ENCODE measurements at places on chromosomes 2 and 18. TPM values are rescaled to one million over a fixed set of nuclear protein-coding genes. Genes with fewer than 3 reads are reported as not detected.
A peak's percentile ranks its signal among the peaks of the same experiment; 100 is the strongest.

LIMS1 gene
- 37.4 TPM for total RNA-seq

CRYGD gene
- not detected for total RNA-seq

TUBA3D gene
- 1.0 TPM for total RNA-seq

ASXL2 gene
- total RNA-seq = 4.6 TPM

CREG2 gene
- total RNA-seq = not detected

PXDN gene
- total RNA-seq = 88.7 TPM

MERTK gene
- 36.6 TPM for total RNA-seq

GRCh38 chr2:12727641-12728040, 10.9 kb downstream of the TRIB2 start:
- no peak for DNase-seq

DNA sequence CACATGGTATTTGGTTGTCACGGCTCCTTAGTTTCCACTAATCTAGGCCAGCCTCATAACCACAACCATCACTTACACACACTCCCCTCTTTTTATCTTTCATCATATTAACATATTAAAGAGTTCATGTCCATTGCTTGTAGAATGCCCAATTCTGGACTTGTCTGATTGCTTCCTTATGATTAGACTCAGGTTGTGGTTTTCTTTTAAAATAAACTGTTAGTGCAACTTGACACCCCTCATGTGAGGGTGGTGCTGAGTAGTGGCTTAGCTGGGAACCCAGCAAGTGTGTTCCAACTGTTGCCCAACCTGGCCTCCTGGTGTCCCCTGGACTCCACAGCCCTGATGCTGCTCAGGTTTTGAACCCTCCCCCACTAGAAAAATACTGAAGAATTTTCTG, 20.1 kb upstream of the CD207 start:
- no peak for DNase-seq

DNA sequence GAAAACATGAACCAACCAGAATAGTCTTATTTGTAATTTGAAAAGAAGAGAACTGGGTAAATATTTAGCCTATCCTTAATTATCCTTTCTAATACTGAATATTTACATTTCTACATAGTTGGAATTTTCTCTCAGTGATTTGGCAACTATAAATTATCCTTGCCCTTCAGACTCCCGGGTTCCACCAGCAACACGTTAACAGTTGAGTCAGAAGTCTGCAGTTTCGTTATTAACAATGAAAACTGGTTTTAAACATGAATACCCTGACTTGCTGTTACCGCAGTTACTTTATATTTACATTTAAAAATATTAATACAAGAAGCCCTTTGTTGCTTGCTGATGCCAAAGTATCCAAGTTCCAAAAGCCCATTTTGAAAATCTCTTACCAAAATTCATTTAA, 673.0 kb downstream of the ARHGAP15 start:
- no peak for DNase-seq

- DNase-seq = no peak
Measured at GRCh38 chr2:144941743-144942488, 422.0 kb upstream of the ZEB2 start.

DNA sequence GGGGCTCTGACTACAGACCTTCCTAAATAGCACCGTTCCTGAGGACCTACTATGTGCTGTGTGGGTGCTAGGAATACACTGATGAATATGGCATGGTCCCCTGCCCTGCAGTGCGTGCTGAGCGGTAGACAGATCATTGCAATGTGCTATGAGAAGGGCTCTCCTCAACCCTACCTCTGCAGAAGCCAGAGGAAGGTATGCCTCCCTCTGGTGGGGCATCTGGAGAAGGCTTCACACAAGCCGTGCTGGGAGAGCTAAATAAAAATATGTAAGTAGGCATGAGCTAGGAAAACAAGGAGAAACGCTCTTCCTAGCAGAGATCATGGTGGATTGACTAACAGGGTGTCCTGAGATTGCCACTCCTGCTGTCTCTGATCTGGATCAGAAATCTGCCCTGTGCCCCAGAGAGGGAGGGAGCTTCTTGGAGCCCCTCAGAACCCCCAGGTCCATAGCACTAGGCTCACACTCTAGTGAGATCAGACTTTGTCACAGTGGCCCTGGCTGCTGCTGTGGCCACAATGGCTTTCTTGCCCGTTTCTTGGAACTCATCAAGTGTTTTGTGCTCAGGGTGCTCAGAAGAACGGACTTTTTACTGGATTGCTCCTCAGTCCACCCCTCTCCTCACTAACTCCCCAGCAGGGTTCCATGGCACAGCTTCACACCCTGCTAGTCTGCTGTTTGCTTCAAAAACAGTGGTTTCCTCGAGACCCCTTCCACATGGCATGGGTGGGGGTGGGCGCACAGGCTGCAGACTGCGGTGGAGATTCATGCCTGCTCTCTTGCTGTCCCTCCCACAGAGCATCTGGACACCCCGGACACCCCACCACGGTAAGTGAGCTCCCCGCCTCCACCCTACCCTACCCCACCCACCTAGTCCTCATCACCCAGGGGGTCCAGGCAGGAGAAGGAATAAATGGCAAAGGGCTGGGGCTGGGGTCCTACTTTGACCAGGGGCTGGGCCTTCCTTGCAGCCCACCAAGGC, 14.2 kb downstream of the SIGLEC15 start:
- DNase-seq = no peak

GRCh38 chr2:53750041-53750768, 17.4 kb upstream of the CHAC2 start:
- no peak for DNase-seq

GRCh38 chr2:184793176-184793575, 194.8 kb downstream of the ZNF804A start:
- DNase-seq = no peak

DNA sequence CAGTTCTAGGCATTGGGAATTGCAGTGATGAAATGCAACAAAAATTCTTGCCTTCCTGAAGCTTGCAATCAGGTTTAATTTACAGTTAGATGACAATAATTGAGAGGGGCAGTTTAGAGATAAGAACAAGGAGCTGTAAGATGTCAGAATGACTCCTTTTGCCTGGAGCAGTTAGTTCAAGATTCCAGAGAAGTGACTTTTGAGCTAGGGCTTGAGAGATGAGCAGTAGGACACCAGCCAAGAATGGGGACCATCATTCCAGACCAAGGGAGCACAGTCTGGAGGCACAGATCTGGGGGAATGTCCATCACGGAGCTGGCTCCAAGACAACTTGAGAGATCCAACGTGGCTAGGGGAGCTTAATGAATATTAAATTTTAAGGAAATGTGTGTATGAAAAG, 26.8 kb downstream of the CACNB4 start:
- DNase-seq = no peak

GRCh38 chr2:42443718-42444399, 49.9 kb downstream of the KCNG3 start:
- DNase-seq = no peak

DNA sequence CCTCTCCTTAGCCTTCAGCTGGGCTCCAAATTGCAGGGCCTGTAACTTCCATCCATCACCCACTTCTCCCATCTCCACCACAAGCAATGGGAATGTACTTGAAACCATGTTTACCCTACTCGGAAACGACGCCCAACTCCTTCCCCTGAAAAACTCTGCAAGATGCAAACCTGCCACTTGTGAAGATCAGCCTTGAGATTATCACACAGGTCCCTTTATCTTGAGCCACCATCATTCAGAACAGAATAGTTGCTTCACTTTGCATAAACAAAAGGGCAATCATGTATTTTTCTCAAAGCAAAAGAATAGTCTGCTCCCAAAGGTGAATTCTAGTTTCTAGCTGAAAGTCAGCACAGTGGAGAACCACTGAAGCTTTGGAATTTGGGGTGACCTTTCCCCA, 75.8 kb downstream of the TNFRSF11A start:
- DNase-seq = no peak

- DNase-seq = no peak
Measured at GRCh38 chr2:223549215-223549614, 52.9 kb downstream of the SCG2 start.

DNA sequence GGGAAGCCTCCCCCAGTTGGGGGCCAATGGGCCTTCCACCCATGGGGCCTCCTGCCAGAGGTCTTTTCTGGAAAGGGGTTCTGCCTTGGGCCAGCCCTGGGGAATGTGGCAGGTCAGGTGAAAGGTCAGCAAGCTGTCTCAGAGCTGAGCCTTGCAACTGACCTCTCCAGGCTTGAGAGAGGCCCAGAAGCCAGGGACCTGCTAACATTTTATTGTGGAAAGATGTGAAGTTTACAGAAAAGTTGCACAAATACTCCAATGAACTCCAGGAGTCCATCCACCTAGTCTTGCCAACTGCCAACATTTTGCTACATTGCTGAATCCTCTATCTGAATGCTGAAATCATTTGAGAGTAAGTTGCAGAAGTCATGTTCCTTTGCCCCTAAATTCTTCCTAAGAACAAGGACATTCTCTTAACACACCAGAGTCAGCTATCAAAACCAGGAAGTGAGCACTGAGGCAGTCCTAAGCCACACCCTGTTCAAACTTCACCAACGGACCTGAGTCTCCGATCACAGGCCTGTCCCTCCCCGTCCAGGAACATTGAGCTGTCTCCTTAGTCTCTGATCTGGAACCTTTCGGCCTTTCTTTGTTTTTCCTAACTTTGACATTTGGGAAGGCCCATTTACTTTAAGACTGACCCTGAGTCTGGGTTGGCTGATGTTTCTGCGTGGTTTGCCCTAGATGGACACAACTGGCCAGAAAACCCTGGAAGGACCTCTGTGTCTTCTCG, 4.0 kb downstream of the SNORC start:
- DNase-seq = no peak

GRCh38 chr18:46814399-46814798, 57.5 kb upstream of the ST8SIA5 start:
- no peak for DNase-seq

- DNase-seq = peak; percentile 8
Measured at GRCh38 chr18:79904357-79905147, 46.9 kb downstream of the SLC66A2 start.

GRCh38 chr2:236903978-236904377, 181.7 kb upstream of the COPS8 start:
- no peak for DNase-seq

DNA sequence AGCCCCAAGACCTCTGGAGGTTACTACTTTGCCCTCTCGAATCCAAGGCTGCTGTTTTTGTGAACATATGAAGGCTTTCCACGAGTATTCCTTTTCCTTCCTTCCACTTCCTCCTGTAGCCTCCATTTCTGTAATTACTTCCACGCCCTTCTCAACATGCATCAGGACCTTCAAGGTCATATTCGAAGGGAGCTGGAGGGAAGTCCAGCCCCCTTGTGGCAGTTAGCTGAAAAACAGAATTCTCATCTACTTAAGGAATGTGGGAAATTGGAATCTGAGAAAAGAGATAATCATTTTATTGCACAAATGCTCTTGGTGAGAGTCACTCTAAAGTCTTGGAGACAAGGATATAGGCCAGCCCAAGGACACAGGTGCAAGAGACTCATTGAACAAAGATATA, 1000.2 kb downstream of the TDRD15 start:
- DNase-seq = no peak

DNA sequence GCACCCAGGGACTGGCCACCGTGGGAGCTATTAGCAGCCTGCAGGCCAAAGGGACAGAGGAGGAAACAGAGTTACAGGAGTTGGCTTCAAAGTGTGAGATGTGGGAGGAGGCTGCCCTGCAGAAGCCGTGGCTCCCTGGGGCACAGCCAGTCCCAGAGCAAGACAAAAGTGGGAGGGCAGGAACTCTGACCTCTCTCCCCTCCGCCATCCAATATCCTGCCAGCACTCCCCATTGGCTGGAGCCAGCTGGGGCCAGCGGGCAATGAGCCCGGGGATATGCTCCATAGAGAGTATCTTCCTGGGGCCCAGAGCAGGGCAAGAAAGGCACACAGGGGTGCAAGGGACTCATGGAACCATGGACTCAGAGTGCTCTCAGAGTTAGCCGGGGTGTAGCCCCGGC, 143.1 kb downstream of the INHBB start:
- DNase-seq = no peak

DNA sequence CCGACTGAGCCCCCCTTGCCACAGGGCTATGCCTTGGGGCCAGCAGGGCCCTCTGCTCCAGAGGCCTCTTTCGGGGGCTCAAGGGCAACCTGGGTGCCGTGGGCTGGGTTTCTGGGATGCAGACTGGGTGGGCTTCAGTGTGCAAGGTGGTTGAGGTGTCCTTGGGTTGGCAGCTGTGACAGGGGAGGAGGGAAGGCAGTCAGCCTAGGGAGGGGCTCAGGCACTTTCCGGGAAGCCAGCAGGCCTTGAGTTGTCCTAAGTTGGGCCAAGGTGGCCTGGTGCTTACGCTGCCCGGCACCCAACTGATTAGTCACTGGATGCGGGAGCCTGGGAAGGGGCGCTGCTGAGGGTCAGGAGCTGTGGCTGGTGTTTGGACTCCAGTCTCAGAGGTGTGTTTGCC, 199.5 kb downstream of the TWIST2 start:
- DNase-seq = no peak

- peak; percentile 90 for DNase-seq
Measured at GRCh38 chr2:176491172-176491904, 222.1 kb downstream of the MTX2 start.
